Hypothalamus (tissue), 51 donors: ENCODE measurements at places on chromosomes 12 and 14.
A peak's percentile ranks its signal among the peaks of the same experiment; 100 is the strongest.

DNA sequence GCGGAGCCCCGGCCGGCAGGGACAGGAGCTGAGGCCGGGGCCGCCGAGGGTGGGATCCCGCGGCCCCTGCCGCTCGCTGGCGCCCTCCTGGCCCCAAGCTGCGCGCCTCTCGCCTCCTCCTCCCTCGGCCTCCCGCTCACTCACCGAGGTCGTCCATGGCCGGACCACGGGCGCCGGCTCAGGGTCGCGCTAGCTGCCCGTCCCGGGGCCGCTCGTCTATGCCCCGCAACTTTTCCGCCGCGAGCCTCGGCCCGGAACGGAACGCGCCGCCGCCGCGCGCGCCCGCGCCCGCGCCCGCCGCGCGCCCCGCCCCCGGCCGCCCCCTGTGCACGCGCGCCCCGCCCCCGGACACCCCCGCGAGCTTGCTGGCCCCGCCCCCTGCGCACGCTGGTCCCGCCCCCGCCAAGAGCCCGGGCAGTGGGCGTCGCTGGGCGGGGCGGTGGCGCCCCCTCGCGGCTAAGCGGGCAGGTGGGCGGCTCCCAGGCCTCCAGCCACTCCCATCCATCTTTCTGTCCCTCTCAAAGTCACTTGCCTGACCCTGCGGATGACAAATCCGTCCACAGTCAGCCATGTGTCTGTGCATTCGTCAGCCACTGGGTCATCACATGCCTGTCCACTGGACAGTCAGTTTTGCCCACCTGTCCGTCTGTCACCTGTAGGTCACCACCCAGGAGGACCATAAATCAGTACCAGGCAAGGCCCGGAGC is at the start of gene PXN:
Gene PXN (minus strand): TSS at position 258 of the 707 bp plus-strand sequence. CDS start 101 bp downstream, at position 157.
- peak; percentile 55 for DNase-seq

GRCh38 chr12:49674318-49674981 is 32.8 kb downstream of the FMNL3 start:
- DNase-seq: no peak

- no peak for DNase-seq
Measured at GRCh38 chr12:1878214-1878613, 40.2 kb downstream of the CACNA2D4 start.

- DNase-seq: no peak
Measured at GRCh38 chr12:78457938-78458337, 406.6 kb upstream of the SYT1 start.

GRCh38 chr12:101280006-101280505 is at the start of gene UTP20:
Gene UTP20, plus strand, starts transcription at chr12:101280105. Its CDS starts 178 bp downstream, at chr12:101280283.
- DNase-seq: peak; percentile 93

GRCh38 chr14:99924379-99924778 is 131.2 kb downstream of the EML1 start:
- no peak for DNase-seq

- no peak for DNase-seq
Measured at GRCh38 chr14:105028251-105028927, 7.5 kb upstream of the CDCA4 start.

DNA sequence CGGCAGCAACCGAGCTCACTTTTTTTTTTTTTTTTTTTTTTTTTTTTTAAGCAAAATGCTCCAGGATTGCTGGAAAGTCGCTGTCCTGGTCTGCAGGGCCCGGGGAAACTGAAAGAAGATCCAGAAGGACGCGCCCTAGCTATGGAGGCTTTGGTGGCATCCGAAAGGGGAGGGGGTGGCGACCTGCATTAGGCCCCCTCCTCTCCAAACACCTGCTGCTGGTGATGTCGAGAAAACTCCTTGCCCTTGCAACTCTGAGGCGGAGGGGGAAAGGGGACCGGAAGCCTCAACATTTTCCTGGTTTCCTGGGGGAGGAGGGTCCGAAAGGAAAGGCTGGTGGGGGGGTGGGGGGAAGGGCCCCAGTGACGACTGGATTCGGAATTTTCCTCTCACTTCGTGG is 421.1 kb downstream of the VRK1 start:
- DNase-seq: no peak

DNA sequence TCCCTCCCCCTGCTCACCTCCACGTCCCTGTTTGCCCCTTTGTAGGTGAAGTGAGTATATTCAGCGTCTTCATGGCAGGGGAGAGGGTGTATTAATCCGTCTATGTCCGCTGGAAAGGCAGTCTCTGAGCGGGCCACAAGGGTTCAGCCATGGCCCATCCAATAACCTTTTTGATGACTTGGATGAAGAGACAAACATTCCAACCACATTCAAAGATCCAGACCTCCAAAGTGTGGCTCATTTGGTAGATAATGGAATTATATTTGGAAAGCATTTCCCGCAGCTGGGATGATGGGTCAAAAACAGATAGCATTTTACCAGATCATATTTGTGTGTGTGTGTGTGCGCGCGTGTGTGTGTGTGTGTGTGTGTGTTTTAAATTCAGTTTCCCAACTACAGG is 345.9 kb downstream of the DPF3 start:
- no peak for DNase-seq
